ENCODE measurements at places on chromosomes 1 and 21.

GRCh38 chr1:228902781-228903433 is 167.6 kb downstream of the RHOU start:
- DNase-seq = no peak

DNA sequence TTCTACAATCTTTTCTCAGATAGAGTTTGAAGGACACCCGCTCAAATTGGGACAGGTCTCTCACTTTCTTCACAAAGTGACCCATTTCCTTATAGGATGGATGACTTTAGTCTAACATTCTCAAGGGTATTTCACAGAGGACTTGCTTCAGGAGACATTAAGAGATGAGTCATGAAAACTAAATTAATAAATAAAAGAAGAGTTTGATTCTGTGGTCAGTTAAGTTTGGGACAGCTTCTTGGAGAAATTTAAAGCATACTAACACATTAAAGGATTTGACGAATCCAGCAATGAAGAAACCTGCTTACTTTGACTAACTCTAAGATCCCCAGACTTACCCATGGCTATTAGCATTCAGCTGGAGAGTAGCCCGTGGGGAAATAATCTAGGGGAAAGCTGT is 95.6 kb upstream of the RAB3GAP2 start:
- no peak for DNase-seq

DNA sequence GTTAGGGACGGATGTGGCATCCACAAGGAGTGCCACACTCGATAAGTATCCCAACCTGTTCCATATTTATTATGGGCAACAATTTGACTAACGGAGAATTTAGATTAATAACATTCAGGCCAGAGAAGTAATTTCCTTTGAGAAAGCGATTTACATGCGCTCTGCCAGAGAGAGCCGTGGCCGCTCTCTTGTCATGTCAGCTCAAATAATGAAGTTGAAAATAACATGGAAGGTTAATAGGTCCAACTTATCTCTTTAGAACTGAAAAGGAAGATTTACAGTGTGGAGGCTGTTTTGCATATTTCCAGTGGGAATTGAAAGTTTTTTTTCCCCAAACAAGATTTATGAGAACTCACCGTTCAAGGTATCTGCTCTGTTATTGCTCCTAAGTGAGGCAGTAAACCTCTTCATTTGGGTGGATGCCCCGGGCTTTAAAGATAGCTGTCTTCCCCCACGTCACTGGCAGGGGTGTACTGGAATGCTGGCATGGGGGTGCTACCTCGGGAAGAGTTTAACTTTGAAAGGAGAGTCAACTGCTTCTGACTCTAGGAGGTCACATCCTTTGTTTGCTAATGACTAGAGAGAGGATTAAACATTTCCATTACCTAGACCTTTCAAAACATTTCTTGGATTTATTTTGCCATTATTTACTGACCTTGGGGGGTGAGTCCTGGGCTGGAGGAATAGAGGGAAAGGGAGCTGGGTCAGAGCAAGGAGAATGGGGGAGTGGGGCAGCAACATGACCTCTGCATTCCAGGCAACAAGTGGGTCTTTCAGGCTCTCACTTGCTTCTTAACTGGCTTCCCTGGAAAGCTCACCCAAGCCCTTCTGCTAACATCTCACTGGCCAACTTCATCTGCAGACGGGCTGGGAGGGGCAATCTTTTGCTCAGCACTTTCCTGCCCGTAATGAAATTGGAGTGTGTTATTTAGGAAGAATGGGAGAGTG is 204.2 kb downstream of the CAMTA1 start:
- DNase-seq = no peak

DNA sequence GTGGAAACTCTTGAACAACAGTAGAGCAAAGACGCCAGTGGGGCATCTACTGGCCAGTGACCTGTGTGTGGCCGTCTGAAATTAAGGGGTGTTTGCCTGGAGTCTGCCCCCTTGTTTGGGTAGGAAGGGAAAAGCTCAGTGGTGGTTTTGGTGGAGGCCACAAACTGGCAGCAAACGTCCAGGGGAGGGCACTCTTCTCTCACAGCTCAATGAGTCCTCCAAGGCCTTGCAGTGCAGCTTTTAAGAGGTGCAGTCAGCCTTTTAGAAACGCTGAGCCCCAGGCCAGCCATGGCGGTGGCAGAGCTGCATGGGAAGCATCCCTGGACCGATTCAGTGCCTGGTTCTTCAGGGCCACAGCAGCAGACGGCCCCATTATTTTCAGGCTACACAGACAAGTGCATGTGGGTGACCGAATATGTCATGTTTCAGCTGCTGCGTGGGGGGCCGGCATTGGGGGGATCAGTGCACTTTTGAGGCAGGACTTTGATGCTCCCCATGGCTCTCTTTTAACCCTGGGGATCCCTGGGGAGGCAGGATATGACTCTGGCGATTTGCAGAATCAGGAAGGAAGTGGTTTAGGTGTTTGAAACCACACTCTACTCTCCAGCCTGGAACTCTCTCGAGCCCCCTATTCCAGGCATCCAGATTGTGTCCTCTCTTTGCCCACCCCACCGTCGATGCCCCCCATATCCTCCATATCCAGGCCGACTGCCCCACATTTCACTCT is 414.0 kb downstream of the PRDM2 start:
- peak; percentile 33 for DNase-seq

GRCh38 chr1:109392037-109392787 is 5.5 kb downstream of the SORT1 start:
- DNase-seq = peak; percentile 89

- no peak for DNase-seq
Observed at GRCh38 chr21:15363921-15364320, 299.1 kb upstream of the NRIP1 start.

GRCh38 chr1:219414250-219414649 is 198.7 kb downstream of the ZC3H11B start:
- no peak for DNase-seq

GRCh38 chr1:67748630-67749029 is 63.6 kb downstream of the GADD45A start:
- DNase-seq = no peak

GRCh38 chr21:31725202-31725839 is 6.6 kb downstream of the SCAF4 start:
- no peak for DNase-seq

GRCh38 chr1:207389728-207390464 is 64.2 kb upstream of the CR2 start:
- no peak for DNase-seq

DNA sequence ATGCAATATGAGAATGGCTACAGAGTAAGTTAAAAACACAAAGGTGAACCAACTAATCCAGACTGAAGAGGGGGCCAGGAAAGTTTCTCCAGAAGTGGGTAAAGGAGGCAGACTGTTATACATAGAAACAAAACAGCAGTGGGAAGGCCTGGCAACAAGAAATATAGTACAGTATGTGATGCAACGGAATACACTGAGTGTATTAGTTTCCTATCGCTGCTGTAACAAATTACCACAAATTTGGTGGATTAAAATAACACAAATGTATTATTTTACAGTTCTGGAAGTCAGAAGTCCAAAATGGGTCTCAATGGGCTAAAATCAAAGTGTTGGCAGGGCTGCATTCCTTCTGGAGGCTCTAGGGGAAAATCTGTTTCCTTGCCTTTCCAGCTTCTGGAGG is 95.2 kb downstream of the ZSWIM5 start:
- no peak for DNase-seq

DNA sequence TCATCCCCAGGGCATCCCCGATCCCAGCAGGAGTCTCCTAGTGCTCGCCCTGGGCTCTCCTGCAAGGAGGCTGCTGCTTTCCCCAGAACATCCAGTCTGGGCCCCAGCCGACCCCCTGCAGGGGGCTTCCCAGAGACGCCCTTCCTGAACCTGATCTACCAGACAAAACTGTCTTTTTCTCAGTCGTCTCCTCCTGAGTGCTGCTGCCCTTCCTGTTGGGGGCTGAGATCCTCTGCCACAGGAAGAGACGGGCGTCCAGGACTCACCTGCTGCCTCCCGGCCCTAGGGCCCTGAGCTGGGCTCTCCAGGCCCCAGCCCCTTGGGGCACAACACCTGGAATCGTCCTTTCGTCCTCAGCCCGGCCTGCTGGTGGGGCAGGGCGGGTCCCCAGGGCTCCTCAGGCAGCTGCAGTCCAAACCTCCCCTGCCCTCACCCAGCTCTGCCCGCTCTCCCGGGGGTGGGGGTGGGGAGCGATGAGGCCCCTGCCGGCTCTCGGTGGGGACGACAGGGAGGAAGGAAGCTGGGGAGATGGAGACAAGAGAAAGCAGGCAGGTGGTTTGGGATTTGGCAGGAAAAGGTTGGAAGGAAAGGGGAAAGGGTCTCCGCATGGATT is 36.9 kb downstream of the TP73 start:
- no peak for DNase-seq

DNA sequence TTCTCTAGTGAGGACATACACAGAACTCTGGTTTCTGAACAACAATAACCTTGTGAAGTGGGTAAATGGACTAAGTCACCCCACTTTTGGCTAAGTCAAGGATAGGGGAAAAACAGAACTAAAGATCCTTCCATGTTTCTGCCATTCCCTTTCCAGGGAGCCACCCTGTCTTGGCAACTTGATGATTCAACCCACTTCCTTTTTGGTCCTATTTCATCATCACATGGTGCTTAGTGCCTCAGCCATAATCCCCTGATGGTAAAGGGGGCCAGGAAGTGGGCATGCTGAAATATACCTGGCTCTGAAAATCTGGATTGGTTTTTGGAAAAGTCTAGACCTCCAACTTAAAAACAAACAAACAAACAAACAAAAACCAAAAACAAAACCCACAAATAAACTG is 206.4 kb upstream of the FOXD3 start:
- DNase-seq = no peak

DNA sequence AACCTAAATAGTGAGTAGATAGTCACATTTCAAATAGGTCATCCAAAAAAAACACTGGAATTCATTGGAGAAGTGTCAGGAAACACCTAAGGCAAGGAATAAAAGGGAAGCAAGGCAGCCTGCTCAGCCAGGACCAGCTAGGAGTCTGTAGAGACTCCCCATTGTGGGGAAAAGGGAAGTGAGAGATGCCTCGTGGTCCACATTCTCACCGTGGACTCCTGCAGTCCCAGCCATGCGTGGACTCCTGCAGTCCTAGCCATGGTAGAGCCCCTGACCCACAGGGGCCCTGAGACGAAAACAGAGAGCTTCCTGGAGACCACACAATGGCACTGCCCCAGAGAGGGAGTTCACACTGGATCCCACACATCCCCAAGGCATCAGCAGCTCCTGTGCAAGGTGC is 97.5 kb downstream of the LRIG2 start:
- no peak for DNase-seq

DNA sequence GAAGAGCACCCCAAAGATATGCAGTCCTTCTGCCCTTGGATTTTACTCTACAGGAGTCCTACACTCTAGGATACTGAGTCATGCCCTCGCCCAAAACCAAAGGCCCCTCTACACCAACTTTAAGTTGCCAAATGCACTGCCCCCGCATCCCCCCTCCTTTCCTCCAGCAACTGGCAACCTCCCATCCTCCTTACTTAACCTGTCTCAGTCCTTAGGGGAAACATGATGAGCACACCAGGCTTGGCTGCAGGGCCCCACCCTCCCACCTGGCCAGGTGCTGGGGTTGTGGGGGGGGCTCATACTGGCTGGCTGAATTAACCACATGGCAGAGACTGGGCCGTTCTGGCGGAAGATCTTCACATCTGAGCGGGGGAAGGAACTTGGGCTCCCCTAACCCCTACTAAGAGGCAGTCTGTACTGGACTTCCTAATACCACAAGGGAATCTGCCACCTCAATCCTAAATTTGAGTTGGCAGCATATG is 1.2 kb downstream of the HDGF start:
- no peak for DNase-seq

DNA sequence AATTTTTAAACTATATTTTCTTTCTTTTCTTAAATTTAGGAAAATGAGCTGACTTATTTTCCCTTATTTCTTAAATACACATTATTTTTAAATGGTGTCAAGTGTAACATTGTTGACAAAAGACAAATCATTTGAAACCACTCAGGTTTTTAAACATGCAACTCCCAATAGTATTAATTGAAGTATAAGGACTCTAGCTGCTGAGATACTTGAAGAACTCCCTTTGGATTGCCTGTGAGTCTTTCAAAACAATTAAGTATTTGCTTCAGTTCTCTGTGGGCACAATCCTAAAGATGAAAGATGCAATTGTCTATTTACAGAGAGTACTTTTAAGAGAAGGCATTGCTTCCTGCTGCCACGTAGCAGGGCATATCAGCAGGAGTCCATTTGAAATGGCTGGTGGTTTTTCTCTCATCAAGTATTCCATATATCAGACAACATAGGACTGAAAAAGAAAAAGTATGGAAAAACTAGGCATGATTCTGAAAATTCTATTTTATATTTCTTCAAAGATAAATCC is 373.4 kb downstream of the NEGR1 start:
- no peak for DNase-seq

All from inflammatory macrophage (primary cell).